ENCODE measurements at places on chromosomes 13 and 19. TPM values are rescaled to one million over a fixed set of nuclear protein-coding genes. Genes with fewer than 3 reads are reported as not detected.
A peak's percentile ranks its signal among the peaks of the same experiment; 100 is the strongest.

ZNF835 gene
- 3.6 TPM for total RNA-seq

IGSF23 gene
- total RNA-seq = 0.33 TPM

RFPL4AL1 gene
- not detected for total RNA-seq

KLK7 gene
- total RNA-seq = not detected

NR1H2 gene
- 82.4 TPM for total RNA-seq

CLIP3 gene
- 19.8 TPM for total RNA-seq

LILRB3 gene
- total RNA-seq = not detected

GRCh38 chr19:4977299-4978174, 8.6 kb downstream of the KDM4B start:
- H3K4me1 ChIP-seq = peaks cover 35% of the 10 kb centered on the region
- H3K36me3 ChIP-seq = no peaks in the 10 kb centered on the region
- no peaks in the 10 kb centered on the region for H3K27me3 ChIP-seq
- DNase-seq = peak; percentile 90
- peak overlapping the region; percentile 92 for H3K27ac ChIP-seq
- no peak overlapping the region for H3K4me3 ChIP-seq

DNA sequence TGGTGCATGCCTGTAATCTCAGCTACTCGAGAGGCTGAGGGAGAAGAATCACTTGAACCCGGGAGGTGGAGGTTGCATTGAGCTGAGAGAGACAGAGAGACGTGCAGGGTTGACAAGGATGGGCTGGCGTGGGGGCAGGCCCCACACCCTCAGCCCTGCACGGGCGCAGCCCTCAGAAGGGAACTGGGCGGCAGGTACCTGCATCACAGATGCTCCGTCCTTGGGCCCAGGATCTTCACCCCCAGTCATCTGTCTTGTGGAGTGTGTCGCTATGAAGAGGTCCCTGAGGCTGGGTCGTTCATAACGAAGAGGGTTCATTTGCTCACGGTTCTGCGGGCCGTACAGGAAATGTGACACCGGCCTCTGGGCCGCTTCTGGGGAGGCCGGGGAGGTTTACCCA, 20.3 kb downstream of the C2CD4C start:
- no peaks in the 10 kb centered on the region for H3K27me3 ChIP-seq
- H3K36me3 ChIP-seq = no peaks in the 10 kb centered on the region
- no peaks in the 10 kb centered on the region for H3K4me1 ChIP-seq
- H3K27ac ChIP-seq = no peak overlapping the region
- no peak overlapping the region for H3K4me3 ChIP-seq

- H3K4me1 ChIP-seq = peaks cover 3% of the 10 kb centered on the region
- DNase-seq = no peak
- no peaks in the 10 kb centered on the region for H3K36me3 ChIP-seq
- no peak overlapping the region for H3K27ac ChIP-seq
Measured at GRCh38 chr19:4208385-4209094, 20.8 kb upstream of the EBI3 start.

GRCh38 chr13:110341445-110342244, 34.6 kb downstream of the COL4A2 start:
- H3K36me3 ChIP-seq = no peaks in the 10 kb centered on the region
- peak; percentile 65 for DNase-seq
- peak overlapping the region; percentile 75 for H3K27ac ChIP-seq
- no peaks in the 10 kb centered on the region for H3K27me3 ChIP-seq
- H3K4me3 ChIP-seq = no peak overlapping the region

GRCh38 chr19:57105976-57106721, 13.6 kb upstream of the USP29 start:
- no peaks in the 10 kb centered on the region for H3K36me3 ChIP-seq
- no peak overlapping the region for H3K27ac ChIP-seq
- H3K27me3 ChIP-seq = no peaks in the 10 kb centered on the region
- no peak overlapping the region for H3K4me3 ChIP-seq
- H3K4me1 ChIP-seq = no peaks in the 10 kb centered on the region

DNA sequence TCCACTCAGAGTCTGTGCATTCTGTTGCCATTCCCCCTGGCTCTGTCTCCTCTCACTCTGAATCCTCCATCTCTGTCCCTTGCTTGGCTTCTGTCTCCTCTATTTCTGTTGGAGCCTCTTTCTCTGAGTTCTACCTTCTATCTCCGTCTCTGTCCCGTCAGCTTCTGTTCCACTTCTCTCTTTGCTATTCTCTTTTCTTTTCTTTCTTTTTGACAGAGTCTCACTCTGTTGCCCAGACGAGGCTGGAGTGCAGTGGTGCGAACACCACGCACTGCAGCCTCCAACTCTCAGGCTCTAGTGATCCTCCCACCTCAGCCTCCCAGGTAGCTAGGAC, 33.8 kb upstream of the LRRC4B start:
- no peak overlapping the region for H3K4me3 ChIP-seq
- DNase-seq = no peak
- H3K27ac ChIP-seq = no peak overlapping the region
- H3K36me3 ChIP-seq = no peaks in the 10 kb centered on the region

Measured in fibroblast of lung (primary cell).